Stimulated activated CD8-positive, alpha-beta memory T cell treated with anti-CD3 and anti-CD28 coated beads, Interleukin-4, amount 100 ng/mL, for 4 hours (primary cell): ENCODE measurements at places on chromosomes 16 and 17.

DNA sequence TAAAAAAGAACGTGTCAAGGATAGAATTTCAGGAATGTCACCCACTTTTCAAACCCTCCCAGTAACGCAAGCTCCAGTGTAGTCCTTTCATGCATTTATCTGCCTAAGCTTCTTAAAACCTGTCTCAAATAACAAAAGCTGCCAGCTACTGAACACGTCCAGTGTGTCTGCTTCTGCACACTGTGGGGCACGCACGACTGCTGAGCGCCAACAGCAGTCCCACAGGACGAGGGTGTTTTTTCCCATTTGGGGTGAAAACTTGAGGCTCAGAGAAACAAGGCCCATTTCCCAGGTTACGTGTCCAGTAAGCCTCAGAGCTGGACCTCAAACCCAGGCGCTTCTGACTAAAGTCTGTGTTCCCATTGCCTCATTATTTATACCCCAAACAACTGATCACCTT lies 17.2 kb downstream of the NTAN1 start:
- DNase-seq = no peak

DNA sequence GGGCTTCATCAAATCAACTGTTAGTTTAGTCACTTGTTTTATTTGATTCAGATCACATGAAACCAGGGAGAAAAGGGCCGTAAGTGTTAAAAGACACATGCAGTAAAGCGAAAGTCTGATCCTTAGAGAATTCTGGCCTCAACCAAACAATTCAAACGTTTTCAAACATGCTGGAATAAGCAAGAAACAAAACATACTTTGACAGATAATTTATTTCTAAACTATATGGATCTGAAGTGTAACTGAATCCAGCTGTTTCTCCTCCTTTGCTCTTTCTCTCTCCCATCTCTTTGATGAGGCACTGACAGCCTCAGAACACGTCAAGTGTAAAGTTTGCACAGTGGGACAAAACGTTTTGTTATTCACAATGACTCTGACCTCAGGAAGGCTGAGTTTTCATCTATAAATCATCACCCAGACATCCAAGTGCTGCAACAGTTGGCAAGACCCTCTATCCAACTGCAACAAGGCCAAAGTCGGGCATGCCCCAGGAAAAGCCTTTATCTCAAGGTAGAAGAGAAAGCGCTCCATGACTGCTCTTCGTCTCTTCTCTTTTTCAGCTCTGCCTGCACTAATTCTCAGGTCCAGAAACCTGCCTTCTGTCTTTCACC lies 267.1 kb upstream of the MYOCD start:
- DNase-seq = no peak

GRCh38 chr16:30053376-30054015 lies 12.1 kb upstream of the ALDOA start:
- no peak for DNase-seq

GRCh38 chr17:4800462-4801196 lies 1.5 kb downstream of the C17orf114 start:
- DNase-seq = no peak

DNA sequence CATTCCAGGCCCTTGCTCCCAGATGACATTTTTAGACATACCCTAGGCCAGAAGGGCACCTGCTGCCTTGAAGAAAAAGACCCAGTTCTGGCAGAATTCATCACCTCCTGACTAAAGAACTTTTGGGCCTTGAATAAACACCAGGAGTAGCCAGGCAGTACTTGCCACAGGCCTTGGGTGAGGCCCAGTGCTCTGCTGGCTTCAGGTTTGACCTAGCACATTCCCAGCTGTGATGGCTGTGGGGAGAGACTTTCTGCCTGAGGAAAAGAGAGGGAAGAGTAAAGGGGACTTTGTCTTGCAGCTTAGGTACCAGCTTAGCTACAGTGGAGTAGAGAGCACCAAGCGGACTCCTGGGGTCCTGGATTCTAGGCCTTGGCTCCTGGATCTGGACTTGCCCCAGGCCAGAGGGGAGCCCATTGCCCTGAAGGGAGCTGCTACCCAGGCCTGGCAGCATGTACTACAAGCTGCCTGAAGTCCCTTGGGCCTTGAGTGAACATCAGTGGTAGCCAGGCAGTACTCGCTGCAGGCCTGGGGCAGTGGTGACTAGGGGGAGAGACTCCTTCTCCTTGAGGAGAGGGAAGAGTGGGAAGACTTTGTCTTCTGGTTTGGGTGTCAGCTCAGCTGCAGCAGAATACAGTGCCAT lies 44.3 kb downstream of the ABCA8 start:
- DNase-seq = no peak

GRCh38 chr17:28875848-28876550 lies 21.2 kb downstream of the ERAL1 start:
- DNase-seq = no peak

DNA sequence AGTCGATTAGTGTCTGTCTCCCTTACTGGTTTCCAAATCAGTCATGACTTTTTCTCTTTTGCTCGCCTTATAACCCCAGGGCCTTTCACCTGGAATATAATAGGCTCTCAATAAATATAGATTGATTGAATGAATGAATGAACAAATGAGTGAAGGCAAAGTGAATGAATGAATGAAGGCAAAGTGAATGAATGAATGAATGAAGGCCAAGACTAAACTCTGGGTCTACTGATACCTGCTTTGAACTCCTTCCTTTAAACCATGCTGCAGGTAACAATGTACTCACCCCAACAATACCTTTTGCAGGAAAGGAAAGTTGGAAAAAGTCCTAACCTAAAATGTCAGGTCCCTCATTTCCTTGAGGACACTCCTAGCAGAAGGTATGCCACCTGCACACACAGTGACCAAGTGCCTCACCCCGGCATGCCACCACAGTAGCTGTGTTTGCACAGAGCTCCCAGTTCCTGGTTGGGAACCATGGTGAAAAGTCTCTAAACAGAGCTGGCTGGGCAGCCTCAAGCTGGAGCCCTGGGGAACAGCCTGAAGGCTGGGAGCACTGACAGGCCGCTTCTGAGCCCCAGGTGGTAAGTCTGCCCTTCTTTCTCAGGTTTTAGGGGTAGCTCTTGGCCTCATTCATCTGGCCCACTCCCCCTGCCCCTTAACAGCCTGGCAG lies 42.7 kb upstream of the ANKFN1 start:
- DNase-seq = no peak

DNA sequence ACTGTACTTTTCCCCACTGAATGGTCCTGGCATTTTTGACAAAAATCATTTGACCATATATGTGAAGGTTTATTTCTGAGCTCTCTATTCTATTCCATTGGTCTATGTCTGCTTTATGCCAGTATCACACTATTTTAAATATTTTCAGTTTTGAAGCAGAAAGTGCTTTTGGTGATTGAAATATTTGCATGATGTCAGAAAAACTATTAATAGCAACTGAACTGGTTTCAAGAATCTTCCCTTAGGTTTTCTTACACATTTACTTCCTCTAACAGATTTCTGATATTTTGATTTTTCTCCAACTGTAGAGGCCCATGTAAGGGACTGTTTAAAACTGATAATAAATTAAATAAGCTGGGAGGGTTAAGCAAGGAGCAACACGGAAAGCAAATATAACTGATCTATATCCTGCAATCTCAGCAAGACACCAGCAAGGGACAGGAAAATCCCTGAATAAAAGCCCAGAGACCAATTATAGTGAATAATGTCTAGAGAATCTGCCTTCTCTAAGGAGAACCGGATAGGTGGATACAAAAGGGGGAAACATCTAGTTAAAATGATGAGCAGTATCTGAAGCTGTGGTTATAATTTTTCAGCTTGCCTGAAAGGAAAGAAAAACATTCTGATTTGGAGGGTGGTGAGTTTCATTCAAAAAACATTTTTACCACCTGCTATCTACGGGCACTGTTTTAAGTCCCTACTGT lies 80.9 kb upstream of the STAC2 start:
- no peak for DNase-seq

DNA sequence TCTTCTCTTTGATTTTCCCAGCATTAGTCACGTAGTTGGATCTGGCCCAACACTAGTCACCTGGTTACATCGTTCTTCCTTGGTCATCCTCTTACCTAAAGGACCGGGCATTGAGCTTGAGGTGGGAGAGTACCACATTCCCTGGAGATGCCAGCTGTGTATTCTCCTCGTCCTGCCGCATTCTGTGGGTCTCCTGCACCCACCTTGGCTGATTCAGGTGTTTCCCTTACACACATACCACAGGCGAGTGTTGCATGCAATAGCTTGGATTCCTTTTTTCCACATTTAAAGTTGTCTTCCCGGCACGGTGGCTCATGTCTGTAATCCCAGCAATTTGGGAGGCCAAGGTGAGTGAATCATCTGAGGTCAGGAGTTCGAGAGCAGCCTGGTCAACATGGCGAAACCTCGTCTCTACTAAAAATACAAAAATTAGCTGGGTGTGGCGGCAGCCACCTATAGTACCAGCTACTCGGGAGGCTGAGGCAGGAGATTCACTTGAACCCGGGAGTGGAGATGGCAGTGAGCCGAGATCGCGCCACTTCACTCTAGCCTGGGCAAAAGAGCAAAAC lies 21.6 kb upstream of the CLEC18C start:
- no peak for DNase-seq

- no peak for DNase-seq
Measured at GRCh38 chr17:41962111-41962510, 4.5 kb upstream of the CNP start.

DNA sequence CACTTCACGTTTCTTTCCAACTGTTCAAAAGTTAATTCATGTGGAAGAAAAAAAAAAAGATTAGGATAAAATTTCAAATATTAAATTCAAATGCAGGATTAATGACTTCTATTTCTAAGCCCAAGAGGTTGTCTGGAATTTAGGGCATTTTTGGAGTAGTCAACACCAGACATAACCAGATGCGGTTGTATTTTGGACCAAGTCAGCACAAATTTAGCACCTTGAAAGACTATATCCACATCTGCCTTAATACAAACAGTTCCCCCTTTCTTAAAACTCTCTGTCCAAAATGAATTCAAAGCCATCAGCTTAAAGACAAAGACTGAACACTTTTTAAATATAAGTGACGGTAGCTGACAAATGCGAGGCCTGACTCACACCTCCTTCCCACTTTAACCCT lies 282.9 kb downstream of the C16orf95 start:
- DNase-seq = no peak

DNA sequence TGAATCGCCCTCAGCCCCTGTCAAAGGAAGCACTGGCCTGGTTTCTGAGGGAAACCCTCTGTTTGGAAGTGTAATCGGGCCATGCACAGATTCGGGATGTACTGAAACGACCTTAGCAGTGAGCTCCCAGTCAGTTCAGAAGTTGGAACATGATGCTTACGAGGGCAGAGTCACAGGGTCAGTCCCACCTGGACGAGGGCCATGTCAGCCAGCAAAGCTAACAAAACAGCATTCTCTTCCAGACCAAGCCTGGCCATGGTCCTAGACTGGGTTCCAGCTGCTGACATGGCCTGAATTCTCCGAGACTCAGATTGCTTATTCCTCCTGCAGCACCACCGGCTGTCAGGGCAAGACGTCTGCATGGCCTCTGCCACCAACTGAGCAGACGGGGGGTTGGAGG lies 192.2 kb upstream of the WSCD1 start:
- no peak for DNase-seq

- no peak for DNase-seq
Measured at GRCh38 chr16:11697319-11697718, 29.1 kb downstream of the SNN start.

DNA sequence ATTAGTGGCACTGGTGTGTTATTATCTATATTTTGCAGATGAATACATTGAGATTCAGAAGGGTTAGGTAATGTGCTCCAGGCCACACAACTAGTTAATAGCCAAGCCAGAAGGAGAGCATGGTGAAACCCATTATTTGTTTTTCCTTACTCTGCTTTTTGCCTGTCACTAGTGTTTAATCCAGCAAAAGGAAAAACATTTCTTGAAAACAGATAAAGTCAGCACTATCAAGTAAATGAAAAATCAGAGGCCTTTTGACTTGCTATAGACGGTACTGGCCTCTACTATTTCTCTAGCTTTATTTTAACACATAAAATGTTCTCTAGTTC lies 4.8 kb downstream of the PITPNC1 start:
- no peak for DNase-seq

GRCh38 chr17:65287040-65287439 lies 149.9 kb downstream of the RGS9 start:
- DNase-seq = no peak

DNA sequence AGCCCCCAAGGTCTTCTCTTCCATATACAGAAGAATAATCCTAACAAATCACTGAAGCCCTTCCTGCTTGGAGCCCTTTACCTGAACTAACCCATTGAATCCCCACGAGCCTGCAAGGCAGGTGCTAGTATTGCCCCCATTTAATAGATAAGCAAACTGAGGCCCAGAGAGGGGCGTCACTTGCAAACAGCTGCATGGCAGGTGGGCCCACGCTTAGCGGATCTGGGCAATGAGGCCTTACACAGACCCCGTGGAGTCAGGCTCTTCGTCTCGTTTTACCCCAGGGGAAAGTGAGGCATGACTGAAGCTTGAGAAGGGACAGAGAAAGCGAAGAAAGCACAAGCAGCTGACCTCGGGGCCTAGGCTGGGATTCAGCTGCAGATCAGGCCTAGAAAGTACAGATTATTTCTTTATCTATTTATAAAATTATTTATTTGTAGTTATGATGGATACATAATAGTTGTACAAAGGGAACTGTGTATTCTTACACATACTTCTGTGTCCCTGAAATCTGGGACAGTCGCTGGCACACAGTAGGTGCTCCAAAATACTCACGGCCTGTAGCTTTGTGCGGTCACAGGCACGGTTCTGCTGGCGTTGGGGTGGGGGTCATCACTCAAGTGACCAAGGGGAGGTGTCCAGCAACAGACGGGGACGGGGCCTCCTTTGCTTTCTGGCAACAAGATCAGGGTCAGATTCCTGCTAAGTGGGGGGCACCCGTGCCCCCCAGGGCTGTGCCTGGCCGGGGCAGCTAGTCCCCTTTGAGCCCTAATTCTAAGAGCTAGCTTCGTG lies 223.2 kb upstream of the GSE1 start:
- DNase-seq = no peak

DNA sequence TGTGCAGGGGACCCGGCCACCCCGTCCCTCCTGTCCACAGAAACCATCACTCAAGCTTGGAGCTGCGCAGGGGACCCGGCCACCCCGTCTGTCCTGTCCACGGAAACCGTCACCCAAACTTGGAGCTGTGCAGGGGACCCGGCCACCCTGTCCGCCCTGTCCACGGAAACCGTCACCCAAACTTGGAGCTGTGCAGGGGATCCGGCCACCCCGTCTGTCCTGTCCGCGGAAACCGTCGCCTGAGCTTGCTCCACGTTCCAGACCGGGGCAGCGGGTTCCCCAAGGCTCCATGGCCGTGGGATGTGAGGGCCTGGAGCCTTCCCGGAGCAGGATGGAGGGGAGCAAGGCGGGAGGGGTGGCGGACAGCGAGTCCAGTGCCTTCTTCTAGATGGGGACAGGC lies 25.2 kb downstream of the SOX8 start:
- DNase-seq = no peak

GRCh38 chr17:68509141-68510057 lies 2.8 kb upstream of the PRKAR1A start:
- no peak for DNase-seq

- DNase-seq = no peak
Measured at GRCh38 chr16:89798126-89798525, 18.3 kb downstream of the FANCA start.

- no peak for DNase-seq
Measured at GRCh38 chr16:10083301-10083700, 98.9 kb downstream of the GRIN2A start.

GRCh38 chr16:85570735-85571562 lies 42.2 kb upstream of the GSE1 start:
- no peak for DNase-seq
